ENCODE measurements at places on chromosomes 2 and 18.

DNA sequence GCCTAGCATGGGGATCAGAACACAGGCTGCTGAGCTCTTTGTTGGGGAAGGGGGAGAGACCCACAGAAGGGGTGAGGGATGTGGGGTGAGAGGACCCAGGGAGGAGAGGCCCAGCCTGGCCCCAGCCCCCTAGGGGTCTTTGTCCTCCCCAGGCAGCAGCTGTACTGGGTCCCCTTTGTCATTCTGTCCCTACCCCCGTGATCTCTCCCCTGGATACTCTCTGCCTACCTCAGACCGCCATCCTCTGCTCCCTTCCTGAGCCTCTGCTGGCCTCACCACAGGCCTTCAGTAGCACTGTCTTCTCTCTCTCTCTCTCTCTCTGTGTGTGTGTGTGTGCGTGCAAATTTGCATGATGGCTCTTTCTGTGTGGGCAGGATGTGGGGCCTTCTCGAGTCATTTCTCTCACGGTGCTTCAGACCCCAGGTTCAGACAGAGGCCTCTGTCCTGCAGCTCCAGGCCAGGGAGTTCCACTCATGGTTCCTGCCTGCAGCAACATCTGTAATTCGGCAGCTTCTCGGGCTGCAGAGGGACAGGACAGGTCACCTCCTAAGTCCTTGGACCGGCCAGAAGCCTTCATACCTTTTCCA is 1.4 kb downstream of the PSD4 start:
- DNase-seq, result peak; percentile 46

- DNase-seq, result no peak
These were observed 309.5 kb upstream of the CCDC68 start for GRCh38 chr18:55268628-55269275.

GRCh38 chr18:65821911-65822310 is 71.1 kb downstream of the CDH7 start:
- DNase-seq, result no peak

GRCh38 chr2:101771227-101771902 is 73.9 kb downstream of the MAP4K4 start:
- no peak for DNase-seq

DNA sequence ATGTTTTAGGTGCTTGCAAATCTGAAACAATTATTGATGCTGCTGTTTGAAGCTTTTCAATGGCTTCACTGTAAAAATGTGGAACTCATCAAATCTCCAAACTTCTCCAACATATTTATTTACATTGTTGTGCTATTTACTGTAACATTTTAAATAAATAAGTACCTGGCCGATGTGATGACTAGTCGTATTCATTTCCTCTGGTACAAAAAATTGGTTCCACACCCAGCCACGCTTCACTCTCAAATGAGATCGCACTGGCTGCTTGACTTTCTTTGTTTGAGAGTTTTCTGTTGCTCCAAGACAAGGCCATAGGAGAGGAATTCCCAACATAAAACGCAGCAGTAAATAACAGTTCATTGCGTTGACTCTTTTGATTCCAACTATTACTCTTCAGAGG is 32.0 kb downstream of the CDH19 start:
- no peak for DNase-seq

- no peak for DNase-seq
These were observed 84.3 kb upstream of the ETAA1 start for GRCh38 chr2:67312871-67313270.

GRCh38 chr18:79818036-79818435 is 20.3 kb downstream of the KCNG2 start:
- no peak for DNase-seq

DNA sequence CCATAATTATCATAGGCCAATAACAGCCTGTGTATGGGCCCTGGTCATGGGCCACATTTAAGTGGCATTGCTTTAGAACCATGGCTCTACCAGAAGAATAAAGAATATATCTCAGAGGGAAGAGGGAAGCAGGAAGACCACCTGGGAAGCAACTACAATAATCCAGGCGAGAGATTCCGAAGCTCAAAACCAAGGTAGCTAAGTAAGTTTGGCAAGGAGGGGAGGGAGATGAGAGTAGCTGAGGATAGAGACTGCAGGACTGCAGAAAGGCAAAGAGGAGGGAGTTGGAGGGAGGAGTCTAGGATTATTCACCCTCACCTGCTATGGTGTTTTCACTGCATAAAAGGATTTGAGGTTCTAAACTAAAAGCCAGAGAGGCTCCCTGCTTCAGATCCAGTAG is 293.5 kb downstream of the SETBP1 start:
- no peak for DNase-seq

- DNase-seq, result no peak
These were observed 6.4 kb downstream of the SALL3 start for GRCh38 chr18:78986018-78986481.
